ENCODE measurements at places on chromosomes 1 and 21.

- DNase-seq: no peak
Observed at GRCh38 chr1:19679691-19680090, 15.0 kb downstream of the HTR6 start.

DNA sequence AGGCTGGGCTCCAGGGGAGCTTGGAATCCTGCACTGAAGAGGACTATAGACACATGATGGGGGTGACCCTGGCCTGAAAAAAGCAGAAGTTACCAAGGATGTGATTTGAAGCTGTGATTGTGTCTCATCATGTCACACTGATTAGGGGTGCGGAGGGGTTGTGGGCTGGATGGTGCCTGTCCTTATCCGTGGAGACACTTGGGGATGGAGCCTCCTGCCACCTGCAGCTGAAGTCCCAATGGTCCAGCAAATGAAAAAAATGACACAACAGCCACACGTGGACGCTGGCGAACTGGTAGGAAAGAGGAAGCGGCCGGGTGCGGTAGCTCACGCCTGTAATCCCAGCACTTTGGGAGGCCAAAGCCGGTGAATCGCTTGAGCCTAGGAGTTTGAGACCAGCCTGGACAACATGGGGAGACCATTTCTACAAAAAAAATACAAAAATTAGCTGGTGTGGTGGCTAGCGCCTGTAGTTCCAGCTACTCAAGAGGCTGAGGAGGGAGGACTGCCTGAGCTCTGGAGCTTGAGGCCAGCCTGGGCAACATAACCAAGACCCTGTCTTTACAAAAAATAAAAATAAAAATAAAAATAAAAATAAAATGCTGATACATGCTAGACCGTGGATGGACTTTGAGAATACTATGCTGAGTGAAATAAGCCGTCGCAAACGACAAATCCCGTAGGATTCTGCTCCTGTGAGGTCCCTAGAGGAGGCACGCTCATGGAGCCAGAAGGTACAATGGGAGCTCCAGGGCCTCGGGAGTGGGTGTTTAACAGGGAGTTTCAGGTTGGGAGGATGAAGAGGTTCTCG is 838 bp upstream of the IBA57 start:
- no peak for DNase-seq

DNA sequence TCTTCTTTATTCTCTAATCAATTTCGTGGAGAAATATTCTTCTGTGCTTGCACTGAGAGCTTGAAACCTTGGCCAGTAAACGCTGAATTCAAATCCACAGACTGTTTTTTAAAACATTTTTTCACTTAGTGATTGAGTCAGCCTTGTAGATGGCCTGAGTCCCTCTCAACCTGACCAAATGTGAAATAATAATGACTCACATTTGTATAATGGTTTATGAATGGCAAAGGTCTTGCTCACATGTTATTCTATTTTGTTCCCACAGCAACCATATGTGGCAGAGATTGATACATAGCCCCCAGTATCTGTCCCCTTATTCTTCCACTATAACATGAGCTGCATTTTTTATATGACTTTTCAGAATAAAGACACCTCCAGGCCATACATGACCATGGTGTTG is 47.8 kb upstream of the CCDC190 start:
- peak; percentile 67 for DNase-seq

- no peak for DNase-seq
Observed at GRCh38 chr1:153417136-153417888, 992 bp downstream of the S100A7A start.

GRCh38 chr1:204146965-204147364 is 4.9 kb downstream of the ETNK2 start:
- DNase-seq: no peak

DNA sequence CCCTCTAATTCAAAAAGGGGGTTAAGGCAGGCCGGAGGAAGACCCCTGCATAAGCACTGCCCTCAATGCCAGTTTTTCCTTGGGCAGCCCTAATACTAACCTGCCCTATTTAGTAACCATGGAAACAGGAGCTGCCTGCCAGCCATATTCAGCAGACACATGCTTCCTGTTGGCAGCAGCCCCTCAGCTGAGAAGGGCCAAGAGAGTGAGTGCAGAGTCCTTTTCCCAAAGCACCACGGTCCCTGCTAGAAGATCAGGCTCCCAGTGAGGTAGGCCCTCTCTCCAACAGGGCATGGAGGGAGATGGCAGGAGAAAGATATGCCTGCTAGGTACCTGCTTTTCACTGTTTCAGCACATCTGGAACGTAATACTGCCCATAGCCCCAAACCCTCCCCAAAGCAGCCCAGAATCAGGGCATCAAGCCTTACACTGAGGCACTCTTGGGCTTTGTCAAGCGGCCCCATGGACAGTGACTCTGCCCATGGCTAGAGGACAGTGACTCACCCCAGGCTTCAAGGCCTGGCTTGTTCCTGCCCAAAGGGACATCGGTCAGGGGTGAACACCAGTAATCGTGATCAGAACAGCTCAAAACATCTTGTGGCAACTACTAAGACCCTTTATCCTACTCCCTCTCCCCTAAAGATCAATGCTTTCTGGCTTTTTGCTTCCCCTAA is 64.5 kb downstream of the BCAR3 start:
- peak; percentile 86 for DNase-seq

- peak; percentile 96 for DNase-seq
Observed at GRCh38 chr1:94039514-94039870, 81.5 kb downstream of the ABCA4 start.

DNA sequence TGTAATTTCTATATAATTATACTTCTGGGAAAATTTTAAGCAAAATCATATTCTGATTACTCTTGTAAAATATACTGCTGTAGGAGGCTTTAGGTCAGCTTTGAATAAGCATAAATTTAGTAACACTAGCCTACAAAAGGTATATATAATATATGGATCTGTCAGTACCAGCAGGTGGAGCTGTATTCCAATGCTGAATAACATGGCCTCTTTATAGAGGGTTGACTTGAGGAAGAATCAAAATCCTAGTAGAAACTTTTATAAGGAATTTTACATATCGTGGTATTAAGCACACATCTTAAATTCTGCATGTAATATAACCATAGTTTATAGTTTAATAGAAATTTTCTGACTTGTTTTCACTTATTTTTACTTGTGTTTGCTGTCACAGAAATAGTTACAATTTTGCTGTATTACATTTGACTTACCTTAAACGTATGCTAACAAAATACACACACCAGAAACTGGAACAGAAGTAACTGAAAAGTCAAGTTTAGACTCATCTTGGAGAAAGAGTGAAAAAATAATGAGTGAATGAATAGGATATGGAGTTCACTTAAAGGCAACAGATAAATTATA is 79.3 kb downstream of the HMCN1 start:
- DNase-seq: peak; percentile 75

Measured in dermis blood vessel endothelial cell (primary cell).